ENCODE measurements at places on chromosomes 2 and 18.
A peak's percentile ranks its signal among the peaks of the same experiment; 100 is the strongest.

DNA sequence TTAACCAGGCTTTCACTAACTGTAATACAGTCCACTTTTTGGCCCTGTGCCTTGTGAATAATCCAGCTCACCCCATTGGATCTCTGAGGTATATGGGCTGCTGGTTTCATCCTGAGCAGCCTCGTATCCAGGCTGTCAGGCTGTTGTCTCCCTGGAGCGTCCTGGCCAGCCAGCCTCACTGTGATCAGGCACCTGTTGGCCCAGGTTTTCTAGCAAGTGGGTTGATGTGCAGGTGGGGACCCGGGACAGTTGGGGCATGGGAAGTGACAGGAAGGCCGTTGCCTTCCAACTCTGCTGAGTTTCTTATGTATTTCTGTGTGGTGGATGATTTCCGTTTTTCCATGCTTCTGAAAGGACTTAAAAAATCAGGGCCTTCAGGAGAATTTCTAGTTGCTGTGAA lies 132.4 kb downstream of the ACOXL start:
- DNase-seq, result no peak

DNA sequence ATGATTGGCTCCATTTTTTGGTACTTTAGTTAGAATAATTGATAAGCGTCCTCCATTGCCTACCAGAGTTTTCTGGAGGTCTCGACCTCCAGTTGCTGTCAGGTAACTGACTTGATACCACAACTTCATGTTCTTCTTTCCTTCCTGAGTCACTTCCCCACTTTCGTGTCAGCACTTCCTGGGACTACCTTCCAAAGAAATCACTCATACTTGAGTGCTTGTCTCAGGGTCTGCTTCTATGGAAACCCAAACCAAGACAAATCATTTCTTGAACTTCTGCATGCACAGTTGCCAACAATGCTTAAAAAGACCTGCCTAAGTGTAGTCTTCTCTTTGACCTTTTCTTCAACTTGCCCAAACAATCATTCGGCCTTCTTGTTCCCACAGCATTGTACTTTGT lies 210.3 kb upstream of the ETAA1 start:
- no peak for DNase-seq

- no peak for DNase-seq
Observed at GRCh38 chr2:224518806-224519580, 66.2 kb downstream of the CUL3 start.

DNA sequence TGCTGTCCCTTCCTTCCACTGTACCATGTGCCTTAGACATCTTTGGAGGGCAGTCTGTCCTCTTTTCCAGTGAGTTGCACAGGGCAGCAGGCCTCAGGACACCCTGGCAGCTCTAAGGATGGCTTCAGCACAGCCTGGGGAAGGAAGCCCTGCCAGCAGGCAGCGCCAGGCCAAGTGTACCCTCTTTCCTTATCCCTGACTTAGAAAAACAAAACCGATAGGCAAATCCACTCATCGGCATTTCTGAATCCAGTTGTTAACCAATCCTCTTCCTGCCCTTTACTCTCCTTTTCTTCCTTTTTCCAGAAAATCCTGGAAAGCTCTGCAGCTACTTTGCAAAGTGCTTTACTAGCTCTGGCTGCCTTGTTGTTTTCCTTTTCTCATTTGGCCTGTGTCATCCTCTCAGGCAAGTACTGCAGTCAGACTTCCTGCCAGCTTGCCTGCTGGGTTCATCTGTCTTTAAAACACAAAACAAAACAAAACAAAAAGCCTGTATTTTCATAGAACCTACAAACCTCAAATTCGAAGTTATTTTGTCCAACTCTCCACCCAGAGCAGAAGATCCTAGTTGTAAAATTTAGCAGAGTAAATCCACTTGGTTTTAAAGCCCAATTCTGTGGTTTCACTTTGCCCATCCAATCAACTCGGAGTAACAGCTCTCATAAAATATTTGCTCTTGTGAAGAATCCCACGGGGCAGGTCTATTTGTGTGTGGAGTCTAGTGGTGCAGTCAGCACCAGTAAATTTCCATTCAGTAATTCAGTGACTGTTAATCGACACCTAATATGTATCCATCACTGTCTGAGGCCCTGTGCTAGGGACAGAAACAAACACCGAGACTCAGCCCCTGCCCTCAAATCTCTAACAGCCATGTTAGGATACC lies 45.2 kb downstream of the PCBP1 start:
- DNase-seq, result peak; percentile 48

- DNase-seq, result no peak
Observed at GRCh38 chr2:226087505-226088365, 688.2 kb downstream of the NYAP2 start.

DNA sequence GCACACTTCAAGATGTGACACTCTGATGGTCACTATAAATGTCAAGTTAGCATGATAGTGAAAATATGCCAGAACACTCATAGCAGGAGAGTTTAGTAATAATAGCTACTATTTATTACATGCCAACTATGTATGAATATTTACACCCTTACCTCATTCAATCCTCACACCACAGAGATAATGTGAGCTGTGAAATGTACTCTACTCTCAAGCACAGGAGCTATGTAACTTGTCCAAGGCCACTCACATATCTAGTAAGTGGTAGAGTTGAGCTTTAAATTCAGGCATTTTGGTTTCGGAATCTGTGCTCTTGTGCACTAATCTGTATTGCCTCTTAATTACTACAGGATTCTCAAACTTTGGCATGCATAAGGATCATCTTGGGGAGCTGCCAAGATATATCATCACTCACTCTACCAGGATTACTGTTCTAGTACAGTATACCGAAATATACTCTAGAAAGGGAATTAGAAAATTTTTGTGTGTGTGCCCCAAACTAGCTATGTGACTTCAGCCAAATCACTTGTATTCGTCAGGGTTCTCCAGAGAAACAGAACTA lies 154.3 kb downstream of the PLCL1 start:
- no peak for DNase-seq

DNA sequence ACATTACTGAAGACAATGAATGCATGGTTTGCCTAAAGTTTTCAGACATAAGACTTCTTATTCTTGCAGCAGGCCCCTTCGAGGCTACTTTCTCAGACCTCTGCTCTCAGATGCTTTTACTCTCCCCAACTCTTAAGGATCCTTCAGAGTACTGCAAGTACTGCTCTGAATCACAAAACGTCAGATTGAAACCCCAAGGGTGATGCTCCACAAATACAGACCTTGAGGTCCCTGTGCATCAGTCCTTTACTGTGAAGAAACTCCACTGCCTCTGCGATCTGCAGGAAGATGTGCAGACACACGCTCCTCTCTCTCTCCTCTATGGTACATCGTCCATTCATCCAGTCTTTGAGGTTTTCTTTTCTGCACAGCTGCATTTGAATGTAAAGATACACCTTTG lies 52.8 kb downstream of the EIF2AK3 start:
- DNase-seq, result no peak

GRCh38 chr18:40272630-40273231 lies 1682.3 kb upstream of the PIK3C3 start:
- no peak for DNase-seq

GRCh38 chr2:33581872-33582271 lies 17.2 kb downstream of the FAM98A start:
- no peak for DNase-seq

DNA sequence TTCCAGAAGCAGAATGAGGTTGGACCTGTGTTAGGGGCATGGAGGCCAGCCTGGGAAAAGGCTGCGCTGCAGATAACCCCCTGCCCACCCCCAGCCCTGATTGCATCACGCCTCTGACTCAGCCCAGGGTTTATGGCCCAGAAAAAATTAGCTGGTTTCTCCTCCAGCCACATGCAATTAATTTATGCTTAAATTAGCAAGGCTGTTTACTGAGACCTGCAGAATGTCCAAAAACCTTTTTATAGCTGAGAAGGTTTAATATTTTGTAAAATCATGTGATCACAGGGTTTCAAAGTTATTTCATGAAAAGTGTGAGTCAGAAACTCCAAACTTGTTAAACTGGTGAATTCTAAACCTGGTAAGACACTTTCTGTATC lies 123.1 kb upstream of the HDAC4 start:
- DNase-seq, result no peak

DNA sequence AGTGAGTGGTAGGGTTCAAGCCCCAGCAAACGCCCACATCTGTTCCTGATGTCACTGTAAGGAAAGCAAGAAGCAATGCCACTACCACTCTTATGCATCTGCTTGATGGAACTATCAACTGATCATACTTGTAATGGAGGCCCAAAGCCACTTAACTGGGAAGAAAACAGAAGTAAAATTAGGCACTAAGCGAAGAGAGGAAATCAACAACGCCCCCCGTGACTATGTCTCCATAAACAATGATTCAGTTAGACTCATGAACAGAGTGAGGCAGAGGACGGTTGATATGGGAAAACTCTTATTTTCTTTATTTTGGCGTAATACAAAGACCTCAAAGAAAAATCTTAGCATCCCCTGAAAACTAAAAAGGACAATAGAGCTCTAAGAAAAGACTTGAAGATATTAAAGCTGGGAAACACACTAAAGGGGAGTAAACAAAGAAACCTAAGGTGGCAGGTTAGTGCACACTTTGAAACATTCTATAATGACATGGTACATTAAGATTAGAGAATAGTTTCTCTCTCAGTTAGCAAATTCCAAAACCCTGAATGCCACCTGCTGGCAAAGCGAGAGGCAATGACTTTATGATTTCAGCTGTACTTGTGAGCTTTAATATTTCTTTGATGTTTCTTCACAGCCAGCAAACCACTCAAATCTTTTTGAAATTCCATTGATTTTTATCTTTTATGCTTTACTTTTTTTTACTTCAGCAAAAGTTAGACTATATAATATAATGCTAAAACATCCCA lies 86.5 kb downstream of the LRP2 start:
- DNase-seq, result no peak

DNA sequence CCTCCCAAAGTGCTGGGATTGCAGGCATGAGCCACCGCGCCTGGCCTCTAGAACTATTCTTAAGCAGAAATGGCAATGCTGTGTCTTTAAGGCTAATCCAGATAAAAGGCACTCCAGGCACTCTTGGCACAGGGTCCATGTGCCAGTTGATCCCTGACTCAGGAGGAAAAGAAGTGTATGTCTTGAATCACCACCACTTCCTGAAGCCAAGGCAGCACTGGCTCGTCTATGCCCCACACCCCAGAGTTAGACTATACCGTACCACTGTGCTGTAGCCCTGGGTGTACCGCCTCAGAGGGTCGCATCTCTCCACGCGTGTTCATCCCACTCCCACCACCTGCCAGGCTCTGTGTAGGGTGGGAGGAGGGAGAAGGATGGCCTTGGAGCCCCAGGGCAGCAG lies 9.0 kb downstream of the TNFRSF11A start:
- no peak for DNase-seq
